Fibroblast of lung (primary cell): ENCODE measurements at places on chromosomes 2 and 18. TPM values are rescaled to one million over a fixed set of nuclear protein-coding genes. Genes with fewer than 3 reads are reported as not detected.

Gene NCKAP5
- 1.9 and 6.2 TPM in 2 replicates for polyA plus RNA-seq

Gene PLGLB1
- 0.41 and 0.66 TPM in 2 replicates for polyA plus RNA-seq

Gene CAPN14
- 0.05 and 0.07 TPM in 2 replicates for polyA plus RNA-seq

Gene RFTN2
- polyA plus RNA-seq: 0.73 and 0.95 TPM in 2 replicates

Gene DES
- 3.8 and 11.0 TPM in 2 replicates for polyA plus RNA-seq

DNA sequence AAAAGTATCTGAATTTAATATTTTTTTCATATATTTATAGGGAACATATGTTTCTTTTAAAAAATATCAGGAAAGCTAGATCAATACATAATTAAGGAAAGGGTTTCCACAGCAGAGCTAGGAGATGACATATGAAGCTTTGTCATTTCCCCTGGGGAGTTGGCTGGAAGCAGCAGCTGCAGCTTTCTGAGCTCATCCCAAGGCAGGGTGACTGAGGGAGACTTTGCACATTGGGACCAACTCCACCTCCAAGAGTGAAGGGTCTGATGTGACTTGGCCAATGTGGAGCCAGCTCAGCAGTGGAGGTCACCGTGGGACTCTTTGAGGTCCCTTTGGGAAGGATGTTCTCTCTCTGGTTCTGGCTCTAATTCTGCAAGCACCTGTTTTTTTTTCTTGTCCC is 315.1 kb downstream of the RDH14 start:
- no peaks in the 10 kb centered on the region for H3K4me1 ChIP-seq
- no peak overlapping the region for H3K4me3 ChIP-seq
- H3K27me3 ChIP-seq: no peaks in the 10 kb centered on the region
- H3K27ac ChIP-seq: no peak overlapping the region
- H3K36me3 ChIP-seq: no peaks in the 10 kb centered on the region

DNA sequence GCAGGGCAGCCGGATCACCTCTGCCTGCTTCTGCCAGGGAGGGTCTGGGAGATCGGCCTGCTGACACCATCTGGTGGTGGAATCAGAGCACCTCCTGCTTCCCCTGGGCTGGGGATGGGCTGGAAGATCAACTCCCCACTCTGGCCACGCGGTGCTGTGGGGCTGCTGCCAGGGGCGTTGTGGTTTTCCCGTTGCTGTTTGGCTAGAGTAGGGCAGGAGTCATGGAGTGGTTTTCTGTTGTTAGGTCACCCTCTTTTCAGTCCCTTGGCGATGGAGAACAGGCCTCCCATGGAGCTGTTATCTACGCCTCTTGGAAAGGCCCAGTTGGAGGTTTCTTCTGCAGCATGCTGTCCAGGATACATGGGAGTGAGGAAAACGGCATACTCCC is 15.2 kb downstream of the BCL2L11 start:
- no peak overlapping the region for H3K27ac ChIP-seq
- no peak overlapping the region for H3K4me3 ChIP-seq
- DNase-seq: peak; percentile 85
- no peaks in the 10 kb centered on the region for H3K4me1 ChIP-seq
- no peaks in the 10 kb centered on the region for H3K27me3 ChIP-seq

DNA sequence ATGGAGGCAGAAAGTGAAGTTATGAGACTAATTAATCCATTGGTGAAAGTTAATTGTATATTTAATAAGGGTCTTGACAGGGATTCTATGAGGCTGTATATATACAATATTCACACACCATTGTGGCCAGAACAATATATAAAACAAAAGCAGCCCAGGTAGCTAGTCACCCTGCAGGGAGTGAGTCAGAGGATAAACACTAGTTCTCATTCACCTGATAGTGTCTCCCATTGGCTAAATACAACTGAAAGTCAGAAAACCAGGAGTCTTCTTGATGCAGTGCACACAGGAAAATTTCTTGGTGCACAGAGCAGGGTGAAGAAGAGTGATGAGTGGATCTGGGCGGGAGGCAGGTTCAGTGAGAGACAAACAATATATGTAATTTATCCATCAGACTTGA is 465.2 kb downstream of the ERBB4 start:
- H3K27ac ChIP-seq: no peak overlapping the region
- H3K27me3 ChIP-seq: no peaks in the 10 kb centered on the region
- no peaks in the 10 kb centered on the region for H3K4me1 ChIP-seq
- DNase-seq: no peak

DNA sequence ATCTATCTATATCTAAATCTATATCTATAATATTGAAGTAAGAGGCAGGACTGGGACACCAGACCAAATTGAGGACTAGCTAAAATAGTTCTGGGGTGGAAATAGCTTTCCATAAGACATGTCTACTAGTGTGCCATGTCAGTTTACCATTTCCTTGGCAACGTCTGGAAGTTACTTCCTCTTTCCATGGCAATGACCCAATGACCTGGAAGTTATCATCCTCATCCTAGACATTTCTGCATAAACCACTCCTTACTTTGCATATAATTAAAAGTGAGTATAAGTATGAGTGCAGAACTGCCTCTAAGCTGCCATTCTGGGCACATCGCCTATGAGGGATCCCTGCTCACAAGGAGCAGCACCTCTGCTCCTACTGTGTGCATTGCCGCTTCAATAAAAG is 734.0 kb upstream of the GCFC2 start:
- H3K27ac ChIP-seq: no peak overlapping the region
- no peaks in the 10 kb centered on the region for H3K4me1 ChIP-seq
- DNase-seq: no peak

GRCh38 chr2:133486771-133487191 is 81.5 kb downstream of the NCKAP5 start:
- H3K27me3 ChIP-seq: no peaks in the 10 kb centered on the region
- H3K4me1 ChIP-seq: peaks cover 2% of the 10 kb centered on the region
- H3K27ac ChIP-seq: no peak overlapping the region

GRCh38 chr2:223044092-223044836 is 7.7 kb upstream of the KCNE4 start:
- peaks cover 22% of the 10 kb centered on the region for H3K4me1 ChIP-seq
- no peaks in the 10 kb centered on the region for H3K27me3 ChIP-seq
- no peak for DNase-seq

DNA sequence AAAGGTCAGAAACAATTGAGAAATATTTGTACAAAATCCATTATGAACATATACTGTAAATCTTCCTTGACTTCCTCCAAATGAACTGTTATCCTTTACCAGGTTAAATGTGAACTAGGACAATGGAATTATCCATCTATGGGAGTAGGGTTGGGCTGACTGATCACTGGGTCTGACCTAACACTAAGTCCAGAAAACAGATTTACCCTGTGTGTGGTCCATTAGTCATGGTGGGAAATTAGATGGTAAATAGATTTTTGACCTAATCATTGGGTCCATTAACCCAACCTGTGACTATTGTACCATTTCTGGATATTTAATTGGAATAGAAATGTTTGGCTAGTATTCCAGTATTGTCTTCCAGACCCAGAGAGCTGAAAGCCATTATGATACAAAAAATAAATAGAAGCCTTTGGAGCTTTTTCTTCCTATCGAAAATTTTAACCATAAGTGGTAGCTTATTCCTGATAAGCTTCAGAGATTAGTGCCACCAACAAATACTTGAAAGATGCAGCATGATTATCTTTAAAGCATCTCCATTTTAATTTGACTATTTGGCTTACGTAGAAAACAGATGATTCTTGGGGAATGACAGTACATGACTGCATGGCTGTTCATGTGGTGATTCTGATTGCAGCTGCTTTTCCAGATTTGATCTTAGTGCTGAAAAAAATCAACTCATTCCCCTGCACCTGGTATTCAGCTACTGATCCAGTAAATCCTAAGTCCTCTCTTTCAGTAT is 703.2 kb upstream of the FSHR start:
- no peak overlapping the region for H3K4me3 ChIP-seq
- no peak for DNase-seq
- no peak overlapping the region for H3K27ac ChIP-seq
- H3K27me3 ChIP-seq: no peaks in the 10 kb centered on the region

DNA sequence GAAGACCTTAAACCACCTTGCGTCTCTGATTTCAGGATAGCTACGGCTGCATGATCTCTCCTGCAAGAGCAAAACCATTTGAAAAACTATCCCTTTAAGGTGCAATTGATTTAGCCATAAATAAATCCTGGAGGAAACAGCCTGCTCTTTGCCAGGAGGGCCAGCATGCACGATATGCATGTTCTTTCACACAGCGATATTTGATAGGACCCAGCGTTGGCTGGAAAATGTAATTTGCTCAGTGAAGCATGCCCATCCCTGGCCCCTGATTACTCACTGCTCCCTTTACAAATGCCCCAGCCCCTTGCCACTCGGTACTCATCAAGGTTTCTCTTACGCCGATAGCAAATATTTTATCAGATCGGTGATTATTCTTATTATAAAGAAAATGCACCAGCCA is 315.4 kb downstream of the CDH2 start:
- H3K4me1 ChIP-seq: no peaks in the 10 kb centered on the region
- no peak overlapping the region for H3K4me3 ChIP-seq
- DNase-seq: no peak
- H3K27ac ChIP-seq: no peak overlapping the region
- H3K36me3 ChIP-seq: no peaks in the 10 kb centered on the region
- no peaks in the 10 kb centered on the region for H3K27me3 ChIP-seq

DNA sequence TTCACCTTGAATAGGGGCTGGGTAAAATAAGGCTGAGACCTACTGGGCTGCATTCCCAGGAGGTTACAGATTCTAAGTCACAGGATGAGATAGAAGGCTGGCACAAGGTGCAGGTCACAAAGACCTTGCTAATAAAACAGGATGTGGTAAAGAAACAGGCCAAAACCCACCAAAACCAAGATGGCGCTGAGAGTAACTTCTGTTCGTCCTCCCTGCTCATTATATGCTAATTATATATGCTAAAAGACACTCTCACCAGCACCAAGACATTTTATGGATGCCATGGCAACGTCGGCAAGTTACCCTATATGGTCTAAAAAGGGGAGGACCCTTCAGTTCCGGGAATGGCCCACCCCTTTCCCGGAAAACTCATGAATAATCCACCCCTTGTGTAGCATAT is 711.5 kb upstream of the KLHL29 start:
- no peaks in the 10 kb centered on the region for H3K27me3 ChIP-seq
- no peaks in the 10 kb centered on the region for H3K4me1 ChIP-seq
- H3K4me3 ChIP-seq: no peak overlapping the region
- H3K36me3 ChIP-seq: no peaks in the 10 kb centered on the region

DNA sequence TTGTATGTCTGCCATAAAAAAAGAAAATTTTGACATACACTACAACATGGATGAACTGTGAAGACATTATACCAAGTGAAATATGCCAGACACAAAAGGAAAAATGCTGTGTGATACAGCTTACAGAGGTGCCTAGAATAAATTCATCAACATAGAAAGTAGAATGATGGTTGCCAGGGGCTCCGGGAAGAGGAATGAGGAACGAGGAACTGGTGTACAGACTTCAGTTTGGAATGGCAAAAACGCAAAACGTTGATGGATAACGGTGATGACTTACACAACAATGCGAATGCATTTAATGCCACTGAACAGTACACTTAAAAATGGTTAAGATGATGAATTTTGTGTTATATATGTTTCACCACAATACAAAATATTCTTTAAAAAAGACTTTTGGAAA is 61.0 kb downstream of the TTC21B start:
- no peak overlapping the region for H3K27ac ChIP-seq
- peaks cover under 1% of the 10 kb centered on the region for H3K36me3 ChIP-seq
- H3K4me3 ChIP-seq: no peak overlapping the region
- no peak for DNase-seq

- DNase-seq: no peak
- H3K4me1 ChIP-seq: no peaks in the 10 kb centered on the region
- H3K4me3 ChIP-seq: no peak overlapping the region
- H3K27ac ChIP-seq: no peak overlapping the region
- H3K36me3 ChIP-seq: no peaks in the 10 kb centered on the region
- H3K27me3 ChIP-seq: no peaks in the 10 kb centered on the region
Observed at GRCh38 chr18:36322734-36323133, 25.2 kb downstream of the FHOD3 start.

GRCh38 chr2:28134262-28134812 is 243.8 kb downstream of the BABAM2 start:
- no peaks in the 10 kb centered on the region for H3K36me3 ChIP-seq
- H3K27ac ChIP-seq: no peak overlapping the region
- DNase-seq: no peak

DNA sequence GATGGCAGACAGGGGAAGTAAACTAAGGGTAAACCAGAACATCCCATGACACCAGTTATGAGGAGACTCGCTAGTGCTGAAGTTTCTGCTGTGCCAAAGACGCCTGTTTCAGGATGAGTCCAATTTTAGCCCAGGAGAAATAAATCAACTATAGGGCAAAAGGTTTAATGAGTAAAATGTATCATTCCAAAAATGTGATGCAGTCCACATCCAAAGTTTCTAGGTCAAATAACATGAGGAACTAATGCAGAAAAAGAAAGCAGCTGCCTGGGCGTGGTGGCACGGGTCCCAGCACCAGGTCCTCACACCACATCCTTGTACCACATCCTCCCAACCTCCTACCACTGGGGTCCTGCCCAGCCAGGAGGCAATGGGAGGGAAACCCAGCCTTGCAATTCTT is 126.9 kb upstream of the CTAGE1 start:
- H3K27me3 ChIP-seq: no peaks in the 10 kb centered on the region
- no peaks in the 10 kb centered on the region for H3K36me3 ChIP-seq
- peaks cover 7% of the 10 kb centered on the region for H3K4me1 ChIP-seq
- no peak overlapping the region for H3K27ac ChIP-seq
- no peak for DNase-seq

GRCh38 chr2:45138904-45139303 is 129.7 kb upstream of the SIX2 start:
- DNase-seq: no peak
- H3K27ac ChIP-seq: no peak overlapping the region
- H3K4me3 ChIP-seq: no peak overlapping the region
- no peaks in the 10 kb centered on the region for H3K36me3 ChIP-seq
- no peaks in the 10 kb centered on the region for H3K4me1 ChIP-seq
- peaks cover 33% of the 10 kb centered on the region for H3K27me3 ChIP-seq

DNA sequence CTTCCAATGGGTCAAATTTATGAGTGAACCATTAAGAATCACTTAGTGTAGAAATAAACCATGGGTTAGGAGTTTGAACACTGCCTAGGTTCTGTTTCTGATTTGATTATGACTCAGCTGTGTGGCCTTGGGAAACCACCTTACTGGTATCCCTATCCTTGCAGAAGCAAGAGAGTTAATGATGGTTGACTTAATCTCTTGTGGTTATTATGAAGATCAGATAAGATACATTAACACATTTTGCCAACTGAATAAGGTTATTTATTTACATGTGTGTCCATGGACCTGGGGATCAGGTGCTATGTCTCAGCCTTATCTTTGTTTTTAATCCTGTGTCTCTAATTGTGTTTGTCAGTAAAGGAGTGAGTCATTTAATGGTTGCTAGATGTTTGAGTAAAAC is 5.4 kb upstream of the KCNJ13 start:
- H3K27me3 ChIP-seq: no peaks in the 10 kb centered on the region
- H3K36me3 ChIP-seq: no peaks in the 10 kb centered on the region
- no peaks in the 10 kb centered on the region for H3K4me1 ChIP-seq
- H3K27ac ChIP-seq: no peak overlapping the region
- DNase-seq: peak; percentile 84
- H3K4me3 ChIP-seq: no peak overlapping the region

DNA sequence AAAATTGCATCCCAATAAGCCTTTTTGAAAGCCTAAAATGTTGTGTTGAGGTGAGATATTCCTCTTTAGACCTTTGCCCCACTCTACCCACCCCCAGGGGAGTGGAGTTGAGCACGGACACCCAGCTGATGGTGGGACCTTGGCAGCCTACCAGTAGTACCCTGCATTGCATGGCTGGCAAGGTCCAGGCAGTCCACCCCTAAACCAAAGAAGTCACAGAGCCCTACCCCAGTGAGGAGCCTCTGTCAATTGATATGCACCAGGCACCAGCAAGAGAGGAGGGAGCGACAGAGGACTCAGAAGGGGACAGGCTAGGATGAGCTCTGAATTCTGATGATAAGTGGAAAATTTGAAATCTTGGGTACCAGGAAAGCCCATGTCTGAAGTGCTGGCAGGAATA is 38.6 kb downstream of the MARCO start:
- no peak for DNase-seq
- no peak overlapping the region for H3K4me3 ChIP-seq
- no peaks in the 10 kb centered on the region for H3K4me1 ChIP-seq
- H3K27me3 ChIP-seq: no peaks in the 10 kb centered on the region
